ENCODE measurements at places on chromosomes 2 and 18. TPM values are rescaled to one million over a fixed set of nuclear protein-coding genes. Genes with fewer than 3 reads are reported as not detected.

RELCH gene
- total RNA-seq, result 40.3 TPM

BOLL gene
- not detected for total RNA-seq

SLC66A3 gene
- 13.6 TPM for total RNA-seq

GALNT14 gene
- total RNA-seq, result 0.20 TPM

DSC3 gene
- total RNA-seq, result not detected

PLCD4 gene
- 0.30 TPM for total RNA-seq

AGFG1 gene
- total RNA-seq, result 74.5 TPM

Data from T-helper 2 cell treated with Interferon-gamma antibody and Interleukin-4, amounts not matched to agents 100 ng/mL and 5 ng/mL, for 36 hours (primary cell).